SW480 (cell line): ENCODE measurements at places on chromosomes 12 and 14.

DNA sequence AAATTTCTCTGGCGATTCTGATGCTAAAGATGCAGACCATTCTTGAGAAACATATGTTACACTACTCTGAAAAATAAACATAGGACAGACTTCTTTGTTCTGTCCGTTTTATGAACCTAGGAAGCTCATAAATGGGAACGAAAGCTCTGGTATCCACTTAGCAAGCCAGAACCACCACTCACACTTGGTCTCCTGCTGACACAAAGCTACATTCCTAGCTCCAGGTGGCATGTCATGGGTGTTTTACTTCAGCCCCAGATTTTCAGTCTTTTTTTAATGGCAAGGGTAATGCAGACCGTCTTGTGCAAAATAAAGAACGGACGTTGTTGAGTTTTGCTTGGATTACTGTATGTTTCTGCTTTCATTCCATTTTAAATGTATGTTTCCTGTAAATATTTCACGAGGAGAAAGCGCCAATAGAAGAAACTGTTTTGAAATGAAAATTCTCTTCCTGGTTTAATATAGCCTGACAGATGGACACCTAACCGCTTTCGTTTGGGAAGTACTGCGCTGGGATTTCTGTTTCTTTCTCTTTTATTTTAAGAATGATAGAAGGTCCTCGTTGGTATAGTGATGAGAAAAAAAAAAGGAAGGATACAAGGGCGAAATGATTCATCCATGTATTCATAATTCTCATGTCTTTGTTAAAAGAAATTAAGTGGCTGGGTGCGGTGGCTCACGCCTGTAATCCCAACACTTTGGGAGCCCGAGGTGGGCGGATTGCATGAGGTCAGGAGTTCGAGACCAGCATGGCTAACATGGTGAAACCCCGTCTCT is 871 bp upstream of the COQ5 start:
- DNase-seq: peak; percentile 76

- no peak for DNase-seq
Observed at GRCh38 chr12:47102845-47103651, 23.3 kb upstream of the AMIGO2 start.

DNA sequence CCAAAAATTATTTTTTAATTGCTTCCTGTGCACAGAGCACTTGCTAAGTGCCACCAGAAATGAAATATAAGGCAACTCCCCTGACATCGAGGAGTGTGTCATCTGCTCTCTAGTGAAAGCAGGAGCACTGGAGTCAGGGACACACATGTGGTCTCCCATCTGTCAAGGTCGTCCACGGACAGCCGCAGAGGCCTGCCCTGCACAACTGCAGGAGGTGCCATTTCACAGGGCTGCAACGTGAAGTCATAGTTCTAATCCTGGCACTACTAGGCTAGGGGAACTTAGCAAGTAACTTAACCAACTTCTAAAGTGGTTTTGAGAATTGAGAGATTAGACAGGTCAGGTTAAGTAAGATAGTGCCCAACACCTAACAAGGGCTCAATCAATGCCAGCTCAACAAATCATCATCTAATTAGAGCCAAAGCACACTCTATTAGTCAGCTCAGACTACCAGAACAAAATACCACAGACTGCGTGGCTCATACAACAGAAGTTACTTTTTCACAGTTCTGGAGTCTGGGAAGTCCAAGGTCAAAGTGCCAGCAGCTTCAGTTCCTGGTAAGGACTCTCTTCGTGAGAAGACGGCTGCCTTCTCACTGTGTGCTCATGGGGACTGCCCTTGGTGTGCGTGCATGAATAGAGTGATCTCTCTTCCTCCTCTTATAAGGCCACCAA is 30.7 kb downstream of the FOXN3 start:
- no peak for DNase-seq

GRCh38 chr12:53258541-53259539 is 9.3 kb upstream of the ESPL1 start:
- no peak for DNase-seq

DNA sequence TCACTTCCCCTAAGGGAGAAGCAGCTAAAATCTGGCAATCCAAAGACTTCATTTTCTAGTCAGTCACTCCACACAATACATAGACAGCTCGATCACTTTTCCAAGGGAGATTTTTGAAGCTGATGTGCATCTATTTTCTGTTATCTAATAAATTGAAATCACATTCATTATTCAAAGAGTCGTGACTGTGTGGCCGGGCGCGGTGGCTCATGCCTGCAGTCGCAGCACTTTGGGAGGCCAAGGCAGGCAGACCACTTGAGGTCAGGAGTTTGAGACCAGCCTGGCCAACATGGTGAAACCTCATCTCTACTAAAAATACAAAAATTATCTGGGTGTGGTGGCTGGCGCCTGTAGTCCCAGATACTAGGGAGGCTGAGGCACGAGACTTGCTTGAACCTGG is 27.1 kb upstream of the PTGR2 start:
- no peak for DNase-seq

DNA sequence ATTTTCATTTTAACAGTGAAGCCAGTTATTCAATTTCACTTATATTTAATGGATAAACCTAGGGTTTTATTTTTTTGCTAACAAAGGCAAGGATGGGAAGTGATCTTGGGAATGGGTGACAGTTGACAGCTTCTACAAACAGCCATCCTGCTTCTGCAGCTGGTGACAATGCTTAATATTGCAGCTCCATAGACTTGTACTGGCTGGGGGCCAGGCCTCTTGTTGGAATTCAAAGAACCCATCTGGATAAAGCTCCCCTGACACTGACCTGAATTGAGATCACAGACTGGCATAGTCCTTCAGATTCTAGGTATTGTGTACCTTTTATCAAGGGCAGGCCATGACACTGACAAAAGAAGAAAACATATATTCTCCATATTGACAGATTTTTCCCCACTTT is 664.6 kb upstream of the FOXG1 start:
- DNase-seq: no peak
